Activated naive CD4-positive, alpha-beta T cell treated with anti-CD3 and anti-CD28 coated beads, Interleukin-2, amount 10 ng/mL, durations not matched to agents 5 hours and 36 hours (primary cell): ENCODE measurements at places on chromosomes 4 and X. TPM values are rescaled to one million over a fixed set of nuclear protein-coding genes. Genes with fewer than 3 reads are reported as not detected.

SH2D1A gene
- total RNA-seq, result 29.5 TPM

COL4A6 gene
- not detected for total RNA-seq

PPBP gene
- not detected for total RNA-seq

TKTL2 gene
- not detected for total RNA-seq

VEGFC gene
- total RNA-seq, result not detected

ARSD gene
- 1.9 TPM for total RNA-seq

GPR119 gene
- total RNA-seq, result not detected

MAGT1 gene
- 46.0 TPM for total RNA-seq

HSFX1 gene
- 0.88 TPM for total RNA-seq

TSPAN7 gene
- total RNA-seq, result not detected

DMD gene
- total RNA-seq, result 0.07 TPM

TMPRSS11B gene
- not detected for total RNA-seq

SCARB2 gene
- 14.3 TPM for total RNA-seq

ARX gene
- total RNA-seq, result not detected

PAGE2B gene
- total RNA-seq, result not detected

FAAH2 gene
- total RNA-seq, result 2.3 TPM

YIPF7 gene
- total RNA-seq, result not detected

PWWP3B gene
- not detected for total RNA-seq

POU4F2 gene
- total RNA-seq, result not detected

NFXL1 gene
- total RNA-seq, result 9.7 TPM

WAS gene
- total RNA-seq, result 171 TPM

CCNB3 gene
- 0.25 TPM for total RNA-seq

LRP2BP gene
- total RNA-seq, result 0.63 TPM

FREM3 gene
- total RNA-seq, result not detected

IQCM gene
- not detected for total RNA-seq

BMX gene
- total RNA-seq, result not detected

DCHS2 gene
- total RNA-seq, result not detected

MAGEB1 gene
- not detected for total RNA-seq

C4orf50 gene
- 0.12 TPM for total RNA-seq

BST1 gene
- 0.33 TPM for total RNA-seq

SOWAHD gene
- 2.1 TPM for total RNA-seq

LEF1 gene
- total RNA-seq, result 423 TPM

SLC4A4 gene
- 2.5 TPM for total RNA-seq

HTN3 gene
- total RNA-seq, result not detected

PNMA6A gene
- 0.68 TPM for total RNA-seq

EDNRA gene
- not detected for total RNA-seq

SLIT2 gene
- total RNA-seq, result not detected

GC gene
- total RNA-seq, result not detected

RHOXF2B gene
- not detected for total RNA-seq
